ENCODE measurements at places on chromosomes 7 and 10.

- DNase-seq = no peak
Measured at GRCh38 chr10:61063901-61064300, 119.9 kb upstream of the RHOBTB1 start.

DNA sequence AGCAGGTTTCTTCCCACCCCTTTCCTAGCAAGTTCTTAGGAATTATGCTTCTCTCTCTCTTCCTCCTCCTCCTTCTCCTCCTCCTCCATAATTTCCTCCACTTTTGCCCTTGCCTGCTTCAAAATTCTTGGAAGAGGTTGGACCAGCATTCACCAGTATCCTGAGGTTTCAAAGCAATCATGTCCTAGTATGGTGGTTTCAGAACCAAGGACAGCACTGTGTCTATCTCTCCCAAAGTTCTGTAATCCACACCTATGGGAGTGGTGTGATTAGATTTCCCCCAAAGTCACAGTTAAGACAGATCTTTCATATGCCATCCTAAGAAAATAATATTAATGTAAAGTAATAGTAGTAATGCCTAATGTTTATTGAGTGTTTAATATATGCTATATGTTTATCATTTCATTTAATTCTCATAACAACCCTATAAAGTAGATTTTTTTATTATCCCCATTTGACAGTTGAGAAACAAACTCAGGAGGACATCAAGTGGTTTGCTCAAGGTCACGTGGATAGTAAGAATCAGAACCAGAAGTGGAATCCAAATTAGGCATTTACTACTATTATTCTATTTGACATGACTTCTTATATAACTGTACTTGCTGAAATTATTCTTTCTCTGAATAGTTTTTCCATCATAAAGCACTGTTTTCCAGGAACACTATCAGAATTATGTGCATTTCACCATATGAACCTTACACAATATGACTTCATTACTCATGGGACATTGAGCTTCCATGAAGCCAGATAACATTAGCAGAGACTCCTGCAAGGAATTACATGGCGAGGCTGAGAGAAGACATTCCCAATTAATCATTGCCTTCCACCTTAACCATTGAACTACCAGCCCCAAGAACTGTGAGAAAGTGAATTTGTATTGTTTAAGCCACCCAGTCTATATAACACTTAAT is 91.4 kb downstream of the IPMK start:
- DNase-seq = peak; percentile 50

GRCh38 chr10:112006407-112006806 is 177.2 kb downstream of the GPAM start:
- DNase-seq = no peak

- no peak for DNase-seq
Measured at GRCh38 chr10:70568781-70569495, 33.6 kb downstream of the PRF1 start.

DNA sequence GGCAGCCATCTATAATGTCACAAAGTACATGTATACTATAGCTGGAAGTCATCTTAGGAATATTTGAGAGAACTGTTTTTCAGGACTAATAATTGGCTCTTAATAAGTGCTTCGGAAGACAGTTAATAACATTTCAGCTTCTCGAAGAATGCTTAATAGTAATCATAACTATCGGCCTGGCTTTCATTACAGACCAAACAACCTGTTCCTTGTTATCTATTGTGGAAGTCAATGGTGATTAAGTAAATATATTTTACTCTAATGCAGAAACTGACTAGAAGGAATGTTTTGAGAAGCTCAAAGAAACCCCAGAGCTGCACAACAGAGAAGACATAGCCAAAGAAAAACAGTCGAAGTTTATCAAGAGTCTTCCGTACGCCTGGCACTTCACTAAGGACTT is 106.8 kb upstream of the FAM133B start:
- DNase-seq = no peak

DNA sequence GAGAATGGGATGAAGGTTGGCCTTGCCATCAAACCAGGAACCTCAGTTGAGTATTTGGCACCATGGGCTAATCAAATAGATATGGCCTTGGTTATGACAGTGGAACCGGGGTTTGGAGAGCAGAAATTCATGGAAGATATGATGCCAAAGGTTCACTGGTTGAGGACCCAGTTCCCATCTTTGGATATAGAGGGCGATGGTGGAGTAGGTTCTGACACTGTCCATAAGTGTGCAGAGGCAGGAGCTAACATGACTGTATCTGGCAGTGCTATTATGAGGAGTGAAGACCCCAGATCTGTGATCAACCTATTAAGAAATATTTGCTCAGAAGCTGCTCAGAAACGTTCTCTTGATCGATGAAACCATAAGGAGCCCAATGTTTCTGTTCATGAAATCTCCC is 637 bp downstream of the RPEL1 start:
- no peak for DNase-seq

- no peak for DNase-seq
Measured at GRCh38 chr7:131959106-131959812, 402.8 kb upstream of the PODXL start.

- no peak for DNase-seq
Measured at GRCh38 chr10:75428434-75429158, 2.8 kb upstream of the LRMDA start.

GRCh38 chr7:6727663-6728062 is 20.9 kb upstream of the ZNF12 start:
- no peak for DNase-seq

DNA sequence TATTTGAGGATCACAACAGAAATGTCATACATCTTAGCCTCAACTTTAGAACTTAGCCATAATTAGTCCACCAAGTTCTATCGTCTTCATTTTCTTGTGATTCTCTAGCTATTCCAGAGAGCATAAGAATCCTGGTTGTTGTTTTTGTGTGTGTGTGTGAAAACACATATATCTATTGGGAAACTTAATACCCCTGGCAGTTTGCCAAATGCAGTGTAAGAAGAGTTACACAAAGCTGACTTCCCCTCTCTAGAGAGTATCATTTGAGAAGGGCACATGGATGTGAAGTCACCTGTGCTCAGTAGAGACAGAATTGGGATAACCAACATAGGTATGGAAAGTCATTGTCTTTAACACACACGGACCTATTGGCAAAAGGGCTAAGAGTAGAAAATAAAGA is 19.3 kb downstream of the FOXI2 start:
- no peak for DNase-seq

GRCh38 chr10:88385601-88386203 is 197.4 kb downstream of the RNLS start:
- peak; percentile 50 for DNase-seq

DNA sequence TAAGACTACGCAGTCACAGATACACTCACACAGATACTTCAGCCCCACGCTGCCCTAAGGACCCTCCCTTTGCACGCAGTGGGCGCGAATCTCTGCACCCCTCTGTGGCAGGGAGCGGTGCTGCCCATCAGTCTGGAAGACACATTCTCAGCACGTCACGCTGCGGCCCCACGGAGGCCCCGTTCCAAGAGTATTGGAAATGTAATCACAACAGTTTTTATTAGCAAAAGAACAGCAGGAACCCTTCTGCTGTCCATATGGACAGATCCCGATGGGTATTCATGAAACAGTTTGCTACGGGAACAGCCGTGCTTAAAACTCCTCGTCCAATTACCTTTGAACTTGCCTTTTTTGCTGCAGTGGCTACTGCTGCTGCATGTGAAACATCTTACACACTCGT is 131.0 kb downstream of the RPS24 start:
- no peak for DNase-seq

GRCh38 chr7:92832534-92833023 is 3.8 kb downstream of the CDK6 start:
- no peak for DNase-seq

GRCh38 chr7:125445836-125446235 is 516.2 kb upstream of the POT1 start:
- DNase-seq = no peak

GRCh38 chr7:19537942-19538401 is 170.9 kb downstream of the POLR1F start:
- no peak for DNase-seq

DNA sequence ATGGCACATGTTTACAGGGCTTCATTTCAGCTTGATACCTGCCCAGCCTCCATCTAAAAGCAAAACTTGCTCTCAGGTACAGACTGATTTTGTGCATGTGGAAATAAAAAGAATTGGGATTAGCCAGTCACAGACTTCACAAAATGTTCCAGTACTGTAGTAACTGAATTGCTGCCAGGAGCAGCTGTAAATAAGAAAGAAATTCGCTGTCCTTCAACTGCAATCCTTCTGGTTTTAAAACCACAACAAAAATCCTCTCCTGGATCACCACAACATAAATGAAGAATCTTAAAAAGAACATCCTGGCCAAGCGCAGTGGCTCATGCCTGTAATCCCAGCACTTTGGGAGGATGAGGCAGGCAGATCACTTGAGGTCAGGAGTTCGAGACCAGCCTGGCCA is 3.9 kb upstream of the MIOS start:
- no peak for DNase-seq

GRCh38 chr7:132019703-132020102 is 463.3 kb upstream of the PODXL start:
- no peak for DNase-seq

DNA sequence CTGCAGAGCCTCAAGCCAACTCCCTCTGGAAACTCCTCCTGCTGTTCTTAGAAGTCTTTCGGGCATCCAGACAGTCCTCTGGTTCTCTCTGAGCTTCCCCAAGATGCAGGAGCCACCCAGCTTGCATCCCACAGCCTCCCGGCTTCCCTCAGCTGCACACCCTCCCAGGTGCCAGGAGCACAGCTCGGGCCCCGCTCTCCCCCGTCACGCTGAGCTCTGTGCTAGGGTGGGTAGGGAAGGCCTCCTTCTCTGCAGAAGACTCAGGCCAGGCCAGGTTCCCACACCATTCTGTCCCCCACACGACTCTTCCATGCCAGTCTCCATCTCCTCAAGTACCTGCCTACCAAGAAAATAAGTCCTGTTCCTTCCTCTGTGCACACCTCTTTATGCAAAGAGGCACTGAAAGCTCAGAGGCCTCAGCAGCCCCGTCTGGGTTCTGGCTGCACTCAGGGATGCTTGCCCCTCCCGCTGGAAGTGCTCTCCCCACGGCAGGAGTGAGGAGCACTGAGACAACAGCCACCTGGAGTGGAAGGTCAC is 537.1 kb downstream of the PTPRN2 start:
- no peak for DNase-seq

DNA sequence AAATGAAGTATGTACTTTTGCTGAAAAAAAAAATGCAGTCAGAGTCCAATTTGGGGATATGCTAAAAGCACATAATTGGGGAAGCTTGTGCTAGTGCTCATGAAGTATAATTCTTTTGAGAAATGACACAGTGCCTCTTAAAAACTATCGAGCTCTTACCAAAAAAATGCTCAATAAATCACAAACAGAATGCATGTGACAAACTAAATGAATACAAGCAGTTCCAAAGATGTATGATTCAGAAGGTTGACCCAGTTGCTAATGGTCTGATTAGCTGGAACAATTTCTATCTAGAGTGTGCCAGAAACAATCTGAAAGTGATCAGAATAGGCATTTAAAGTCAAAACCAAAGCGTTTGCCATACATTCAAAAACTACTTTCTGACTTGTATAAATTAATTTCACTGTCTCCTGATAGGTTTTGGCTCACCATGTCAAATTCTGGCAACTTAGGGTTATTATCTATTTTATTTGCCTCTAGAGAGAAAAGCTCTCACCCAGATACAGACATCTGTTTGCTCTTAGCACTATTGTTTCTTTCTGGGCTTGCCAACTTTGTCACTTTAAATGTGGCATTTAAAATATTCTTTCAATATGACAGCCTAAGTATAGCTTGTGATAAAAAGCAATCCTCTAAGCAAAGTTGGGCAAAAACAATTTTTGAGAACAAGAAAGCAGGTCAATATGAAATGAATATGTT is 114.7 kb upstream of the AHR start:
- DNase-seq = no peak

GRCh38 chr7:135731-136645 is 56.4 kb upstream of the FAM20C start:
- DNase-seq = no peak

DNA sequence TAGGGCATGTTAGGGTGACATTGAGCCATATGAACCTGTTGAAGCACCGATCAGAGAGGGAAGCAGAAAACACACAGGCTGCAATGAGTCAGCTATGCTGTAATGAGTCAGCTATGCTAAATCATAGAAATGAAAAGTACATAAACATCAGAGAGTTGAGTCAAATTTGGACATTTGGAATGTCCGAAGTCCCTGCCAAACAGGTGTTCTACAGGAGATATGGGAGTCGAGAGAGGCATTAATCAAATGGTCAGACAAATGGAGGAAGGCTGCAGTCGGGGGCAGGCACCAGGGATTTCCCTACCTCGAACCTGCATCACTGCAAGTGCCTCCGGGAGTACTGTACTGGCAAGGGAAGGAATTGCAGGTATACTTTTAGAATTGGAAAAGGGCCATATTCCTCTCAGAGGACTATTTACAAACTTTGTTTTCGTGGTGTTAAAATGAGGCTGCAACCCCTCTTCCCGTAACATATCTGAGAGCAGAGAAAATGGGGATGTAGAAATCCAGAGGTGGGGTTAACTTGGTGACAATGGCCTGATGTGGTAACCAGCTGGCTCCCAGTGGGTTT is 8.8 kb upstream of the ZC3HAV1 start:
- DNase-seq = peak; percentile 24

DNA sequence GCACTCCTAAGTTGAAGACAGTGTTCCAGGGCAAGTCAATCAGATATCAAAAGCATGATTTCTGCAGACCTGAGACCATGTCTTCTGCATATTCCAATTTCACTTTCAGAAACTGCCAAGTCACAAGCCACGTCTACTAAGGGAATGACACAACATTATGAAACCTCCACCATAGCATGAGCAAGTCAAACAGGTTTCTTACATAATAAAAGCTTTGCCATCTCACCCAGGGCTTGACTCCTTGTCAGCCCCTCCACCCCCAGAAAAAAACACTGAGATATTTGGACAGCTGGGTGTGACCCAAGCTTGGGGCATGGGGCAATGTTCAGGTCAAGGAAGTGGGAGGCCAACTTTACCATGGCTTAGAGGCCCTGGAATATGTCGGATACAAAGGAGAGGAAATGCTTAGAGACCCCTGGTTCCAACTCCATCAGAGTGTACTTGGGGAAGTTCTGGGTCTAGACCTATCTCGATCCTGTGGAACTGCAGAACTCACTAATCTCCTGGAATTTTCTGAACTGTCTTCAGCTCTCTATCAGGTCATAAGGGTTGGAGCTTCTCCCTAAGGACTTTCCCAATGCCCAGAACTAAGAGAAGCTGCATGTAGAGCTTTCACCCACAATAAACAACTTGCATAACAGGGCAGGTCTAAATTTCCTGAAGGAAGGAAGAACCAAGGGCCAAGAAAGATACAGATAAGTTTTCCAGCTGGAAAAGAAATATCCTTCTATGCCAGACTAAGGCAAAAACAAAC is 80.6 kb upstream of the NAMPT start:
- DNase-seq = no peak

- no peak for DNase-seq
Measured at GRCh38 chr7:134532180-134532953, 5.0 kb downstream of the AKR1B10 start.

DNA sequence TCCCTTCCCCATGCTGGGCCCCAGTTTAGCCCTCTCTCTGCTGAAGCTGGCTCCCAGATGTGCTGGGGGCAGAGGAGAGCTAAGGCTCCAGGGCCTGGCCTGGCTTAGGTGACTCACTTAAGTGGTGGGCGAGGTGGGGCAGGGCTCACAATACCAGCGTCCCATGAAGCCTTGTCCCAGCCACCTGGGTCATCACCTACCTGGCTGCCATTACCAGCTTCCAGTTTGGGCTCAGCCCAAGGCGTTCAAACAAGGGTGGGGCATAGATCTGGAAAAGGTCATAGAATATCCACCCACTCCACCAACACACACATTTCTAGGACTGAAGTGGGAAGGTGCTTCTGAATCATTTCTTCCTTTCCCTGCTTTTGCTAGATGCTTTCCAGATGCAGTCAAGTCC is 8.3 kb downstream of the KAZALD1 start:
- no peak for DNase-seq

- no peak for DNase-seq
Measured at GRCh38 chr10:112185959-112186358, 2.4 kb upstream of the GPAM start.
